Thoracic aorta (tissue), 2 donors: ENCODE measurements at places on chromosomes 5 and 9. TPM values are rescaled to one million over a fixed set of nuclear protein-coding genes. Genes with fewer than 3 reads are reported as not detected.

The ANXA2R gene
- 3.2 TPM for total RNA-seq

DNA sequence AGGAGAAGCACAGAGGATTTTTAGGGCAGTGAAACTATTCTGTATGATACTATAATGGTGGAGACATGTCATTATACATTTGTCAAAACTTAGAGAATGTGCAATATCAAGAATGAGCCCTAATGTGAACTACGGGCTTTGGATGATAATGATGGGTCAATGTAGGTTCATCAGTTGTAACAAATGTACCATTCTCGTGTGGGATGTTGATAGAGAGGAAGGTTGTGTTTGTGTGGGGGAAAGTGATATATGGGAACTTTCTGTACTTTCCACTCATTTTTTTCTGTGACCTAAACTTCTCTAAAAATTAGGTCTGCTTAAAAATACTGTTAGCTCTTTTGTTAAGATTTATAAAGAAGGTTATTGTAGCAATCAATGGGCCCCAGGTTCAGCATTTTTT, 138.9 kb downstream of the SPATA31D1 start:
- H3K27me3 ChIP-seq: no peaks in the 10 kb centered on the region
- DNase-seq: no peak
- H3K27ac ChIP-seq: no peak overlapping the region
- no peak overlapping the region for H3K4me3 ChIP-seq
- no peaks in the 10 kb centered on the region for H3K36me3 ChIP-seq

GRCh38 chr9:124017051-124017928, 5.7 kb downstream of the LHX2 start:
- no peak for DNase-seq
- H3K4me1 ChIP-seq: peaks cover 39% of the 10 kb centered on the region
- no peaks in the 10 kb centered on the region for H3K36me3 ChIP-seq
- peak overlapping the region; percentile 62 for H3K4me3 ChIP-seq
- H3K27me3 ChIP-seq: peaks cover 73% of the 10 kb centered on the region
- no peak overlapping the region for H3K27ac ChIP-seq

The PPIC gene
- total RNA-seq: 37.6 TPM

GRCh38 chr9:5868235-5868634, 22.5 kb upstream of the MLANA start:
- H3K4me3 ChIP-seq: no peak overlapping the region
- H3K36me3 ChIP-seq: no peaks in the 10 kb centered on the region
- H3K27me3 ChIP-seq: no peaks in the 10 kb centered on the region
- H3K4me1 ChIP-seq: no peaks in the 10 kb centered on the region
- H3K27ac ChIP-seq: no peak overlapping the region
- no peak for DNase-seq

GRCh38 chr9:71106992-71107391, 14.4 kb downstream of the TRPM3 start:
- no peaks in the 10 kb centered on the region for H3K36me3 ChIP-seq
- H3K4me1 ChIP-seq: no peaks in the 10 kb centered on the region
- H3K27ac ChIP-seq: no peak overlapping the region
- DNase-seq: no peak
- H3K27me3 ChIP-seq: no peaks in the 10 kb centered on the region

The PCDHB11 gene
- 10.6 TPM for total RNA-seq

DNA sequence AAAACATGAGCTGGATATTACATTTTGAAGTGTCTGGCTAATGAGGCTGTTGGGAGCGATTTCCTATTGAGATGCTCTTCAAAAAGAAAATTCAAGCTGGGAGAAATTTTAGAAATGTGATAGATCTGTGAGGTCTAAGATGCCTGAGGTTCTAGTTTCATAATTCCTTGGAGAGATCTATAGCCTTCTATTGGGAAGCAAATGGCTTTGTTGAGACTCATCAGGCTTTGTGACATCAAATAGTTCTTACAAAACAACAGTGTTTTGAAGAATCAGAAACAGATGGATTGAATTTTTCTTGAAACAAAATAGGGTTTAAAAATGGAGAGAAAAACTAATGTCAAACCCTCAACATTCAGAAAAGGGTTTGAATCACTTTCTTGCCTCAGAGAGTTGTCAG, 292.9 kb downstream of the NNT start:
- DNase-seq: no peak
- H3K27me3 ChIP-seq: no peaks in the 10 kb centered on the region
- H3K27ac ChIP-seq: no peak overlapping the region
- no peaks in the 10 kb centered on the region for H3K4me1 ChIP-seq
- no peaks in the 10 kb centered on the region for H3K36me3 ChIP-seq

The F2RL1 gene
- 9.1 TPM for total RNA-seq

GRCh38 chr9:87010626-87011025, 63.3 kb upstream of the GAS1 start:
- H3K4me3 ChIP-seq: no peak overlapping the region
- no peaks in the 10 kb centered on the region for H3K36me3 ChIP-seq
- no peak for DNase-seq
- no peak overlapping the region for H3K27ac ChIP-seq

The SYNPO gene
- 191 TPM for total RNA-seq

- H3K27ac ChIP-seq: no peak overlapping the region
- H3K4me3 ChIP-seq: no peak overlapping the region
- no peak for DNase-seq
- no peaks in the 10 kb centered on the region for H3K4me1 ChIP-seq
Measured at GRCh38 chr9:87875831-87876545, 6.7 kb upstream of the SPATA31E1 start.

The TMC1 gene
- not detected for total RNA-seq

DNA sequence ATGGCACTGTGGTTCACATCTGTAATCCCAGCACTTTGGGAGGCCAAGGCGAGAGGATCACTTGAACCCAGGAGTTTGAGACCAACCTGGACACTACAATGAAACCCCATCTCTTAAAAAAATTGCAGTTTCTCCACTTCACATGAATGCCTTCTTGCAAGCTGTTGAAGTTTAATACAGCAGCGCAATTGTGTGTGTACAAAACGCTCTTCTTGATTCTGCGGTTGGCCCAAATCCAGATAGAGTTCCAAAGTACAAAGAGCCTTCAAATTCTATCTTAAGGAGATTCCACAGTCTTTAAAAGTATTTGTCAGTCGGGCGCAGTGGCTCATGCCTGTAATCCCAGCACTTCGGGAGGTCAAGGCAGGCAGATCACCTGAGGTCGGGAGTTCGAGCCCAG, 9.3 kb upstream of the SETX start:
- no peak overlapping the region for H3K27ac ChIP-seq
- no peaks in the 10 kb centered on the region for H3K27me3 ChIP-seq
- no peak for DNase-seq
- no peaks in the 10 kb centered on the region for H3K36me3 ChIP-seq
- H3K4me3 ChIP-seq: no peak overlapping the region

DNA sequence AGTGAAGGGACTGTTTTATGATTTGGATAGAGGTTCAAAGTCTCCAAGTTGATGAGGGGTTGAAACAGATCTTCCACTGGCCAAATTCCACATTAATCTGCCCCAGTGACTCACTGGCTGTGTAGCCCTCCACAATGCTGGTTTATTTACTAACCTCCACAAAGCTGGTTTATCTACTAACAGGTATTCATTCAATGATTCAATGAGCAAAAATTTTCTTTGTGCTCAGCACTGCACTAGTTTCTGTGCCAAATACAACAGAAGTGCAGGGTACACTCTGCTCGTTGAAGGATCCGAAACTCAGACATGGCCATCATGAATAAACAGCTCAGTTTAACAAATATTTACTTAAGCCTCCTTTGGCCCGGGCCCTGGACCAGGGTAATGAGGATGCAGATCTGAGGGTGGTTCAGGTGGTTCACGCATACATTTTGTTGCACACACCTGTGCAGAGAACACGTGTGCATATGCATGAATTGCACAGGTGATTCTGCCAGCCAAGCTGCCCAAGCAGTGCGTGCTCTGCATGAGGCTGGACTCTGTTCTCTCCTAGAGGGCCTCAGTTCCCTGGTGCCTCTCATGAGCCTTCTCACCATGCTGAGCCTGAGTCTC, 71.0 kb downstream of the SH3PXD2B start:
- H3K27me3 ChIP-seq: no peaks in the 10 kb centered on the region
- no peak overlapping the region for H3K27ac ChIP-seq
- no peak for DNase-seq

GRCh38 chr5:108524564-108524963, 142.7 kb upstream of the FBXL17 start:
- no peaks in the 10 kb centered on the region for H3K36me3 ChIP-seq
- H3K27ac ChIP-seq: no peak overlapping the region
- H3K4me3 ChIP-seq: no peak overlapping the region

DNA sequence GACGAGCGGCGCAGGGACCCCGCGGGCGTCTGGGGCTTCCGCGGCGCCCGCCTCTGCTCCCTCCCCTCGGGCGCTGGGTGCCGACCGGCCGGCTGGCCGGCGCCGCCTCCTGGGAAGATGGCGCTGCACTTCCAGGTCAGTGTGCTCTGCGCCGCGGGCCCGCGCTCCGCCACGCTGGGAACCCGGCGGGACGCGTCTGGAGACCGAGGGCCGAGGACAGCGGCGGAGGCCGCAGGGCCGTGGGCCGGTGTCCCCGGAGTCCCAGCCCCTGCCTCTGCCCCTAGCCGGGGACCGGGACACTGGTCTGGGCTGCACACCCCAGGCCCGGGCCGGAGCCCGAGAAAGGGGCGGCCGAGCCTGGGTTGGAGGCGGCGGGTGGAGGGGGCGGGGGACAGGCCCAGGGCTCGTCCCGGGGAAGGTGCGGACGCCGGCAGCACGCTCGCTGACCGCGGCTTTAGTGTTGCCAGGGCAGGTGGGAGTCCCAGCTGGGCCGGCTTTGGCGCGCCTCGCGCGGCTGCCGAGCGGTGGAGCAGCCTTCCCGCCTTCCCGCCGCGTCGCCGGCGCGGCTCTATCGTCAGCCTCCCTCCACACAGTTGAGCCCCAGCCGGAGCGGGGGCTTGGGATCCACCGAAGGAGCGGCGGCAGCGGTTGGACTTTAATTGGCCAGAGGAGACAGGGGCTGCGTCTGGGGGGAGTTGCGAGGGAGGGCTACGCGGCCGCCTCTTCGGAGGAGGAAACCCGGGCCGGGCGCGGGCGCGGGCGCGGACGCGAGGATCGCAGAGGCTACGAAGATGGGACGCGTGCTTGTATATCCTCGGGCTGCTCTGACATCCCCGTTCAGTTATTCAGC, at the start of gene RANBP17:
RANBP17 (plus strand) TSS at position 102 of the 850 bp plus-strand sequence.
- peak within 1 kb of the TSS; percentile 76 for H3K4me3 ChIP-seq
- no peak within 1 kb of the TSS for H3K27ac ChIP-seq
- H3K4me1 ChIP-seq: no peaks in the 10 kb centered on the region
- H3K27me3 ChIP-seq: no peaks in the 10 kb centered on the region

DNA sequence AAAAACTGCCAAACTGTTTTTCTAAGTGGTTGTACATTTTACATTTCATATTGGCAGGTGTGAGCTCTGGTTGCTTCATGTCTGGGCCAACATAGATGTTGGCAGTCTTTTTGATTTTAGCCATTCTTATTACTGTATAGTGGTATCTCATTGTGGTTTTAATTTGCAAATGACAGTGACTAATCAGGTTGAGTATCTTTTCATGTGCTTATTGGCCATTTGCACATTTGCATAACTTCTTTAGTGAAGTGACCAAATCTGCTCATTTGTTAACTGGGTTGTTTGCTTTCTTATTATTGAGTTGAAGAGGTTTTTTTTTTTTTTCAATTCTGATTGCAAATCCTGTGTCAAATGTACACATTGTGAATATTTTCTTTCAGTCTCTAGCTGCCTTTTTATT, 36.9 kb upstream of the MSX2 start:
- no peak overlapping the region for H3K4me3 ChIP-seq
- H3K4me1 ChIP-seq: peaks cover 4% of the 10 kb centered on the region
- no peak overlapping the region for H3K27ac ChIP-seq
- peaks cover 11% of the 10 kb centered on the region for H3K27me3 ChIP-seq

The FBN2 gene
- total RNA-seq: 0.68 TPM
